ENCODE measurements at places on chromosomes 5 and 9. TPM values are rescaled to one million over a fixed set of nuclear protein-coding genes. Genes with fewer than 3 reads are reported as not detected.

DNA sequence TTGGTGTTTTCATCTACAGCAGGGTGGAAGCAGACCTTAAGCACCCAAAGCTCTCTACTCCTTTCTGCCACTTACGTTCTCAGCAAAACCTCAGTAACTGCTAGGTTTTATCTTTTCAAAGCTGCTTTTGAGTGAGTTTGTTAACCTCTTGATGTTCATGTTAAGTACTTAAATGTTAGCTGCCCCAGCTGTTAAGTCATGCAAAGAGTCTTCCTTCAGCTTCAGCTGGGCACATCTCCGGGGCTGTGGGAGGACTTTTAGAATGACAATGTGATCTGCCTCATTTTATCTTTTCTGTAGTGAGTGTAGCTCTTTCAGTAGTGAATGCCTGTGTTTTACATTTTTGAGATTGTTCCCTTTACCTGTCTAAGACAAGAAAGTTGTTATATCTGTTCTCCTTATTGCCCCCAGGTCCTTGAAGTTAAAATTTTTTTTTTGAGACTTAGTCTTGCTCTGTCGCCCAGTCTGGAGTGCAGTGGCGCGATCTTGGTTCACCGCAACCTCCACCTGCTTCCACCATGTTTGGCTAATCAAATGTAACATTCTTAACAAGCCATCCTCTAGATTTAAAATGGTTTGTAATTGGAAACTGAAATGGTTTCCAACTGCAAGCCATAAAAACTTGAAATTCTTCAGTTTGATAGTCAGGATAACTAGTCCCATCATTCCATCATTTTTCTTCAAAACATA is 19.6 kb downstream of the KDM4C start:
- DNase-seq, result no peak

- no peak for DNase-seq
Measured at GRCh38 chr9:124355941-124356744, 59.1 kb downstream of the PSMB7 start.

DNA sequence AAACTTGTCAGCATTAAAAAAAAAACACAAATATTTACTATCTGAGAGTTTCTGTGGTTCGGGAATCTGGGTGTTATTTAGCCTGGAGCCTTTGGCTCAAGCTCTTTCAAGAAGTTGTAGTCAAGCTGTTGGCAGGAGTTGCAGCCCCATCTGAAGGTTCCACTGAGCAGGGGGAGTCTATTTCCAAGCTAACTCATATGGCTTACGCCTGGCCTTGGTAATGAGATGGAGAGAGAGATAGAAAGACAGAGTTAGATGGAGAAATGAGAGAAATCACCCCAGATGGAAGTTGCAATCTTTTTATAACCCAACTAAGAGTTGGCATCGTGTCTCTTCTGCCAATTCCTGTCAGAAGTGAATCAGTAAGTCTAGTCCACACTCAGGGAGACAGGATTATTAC is 1075.2 kb upstream of the SEMA6A start:
- no peak for DNase-seq

The NEK6 gene
- total RNA-seq, result 77.8 TPM

The TEK gene
- total RNA-seq, result 10.8 TPM

The PFN3 gene
- total RNA-seq, result not detected

The MEF2C gene
- 6.8 TPM for total RNA-seq

DNA sequence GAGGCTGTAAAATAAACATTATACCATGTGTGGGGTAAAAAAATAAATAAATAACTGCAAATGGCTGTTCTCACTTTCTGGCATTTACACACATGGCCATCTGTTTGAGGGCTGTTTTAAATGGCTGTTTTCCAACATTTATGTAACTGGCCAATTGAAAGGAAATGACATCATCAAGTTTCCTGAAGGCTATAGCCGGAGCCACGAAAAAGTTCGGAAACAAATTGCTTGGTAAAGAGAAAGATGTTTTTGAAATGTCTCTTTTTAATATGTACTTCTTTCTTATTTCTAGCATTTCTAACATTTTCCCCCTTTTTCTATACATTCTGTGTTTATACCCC is 95.4 kb upstream of the DAB2 start:
- peak; percentile 95 for DNase-seq

GRCh38 chr5:149217803-149218155 is 53.9 kb upstream of the AFAP1L1 start:
- DNase-seq, result no peak

DNA sequence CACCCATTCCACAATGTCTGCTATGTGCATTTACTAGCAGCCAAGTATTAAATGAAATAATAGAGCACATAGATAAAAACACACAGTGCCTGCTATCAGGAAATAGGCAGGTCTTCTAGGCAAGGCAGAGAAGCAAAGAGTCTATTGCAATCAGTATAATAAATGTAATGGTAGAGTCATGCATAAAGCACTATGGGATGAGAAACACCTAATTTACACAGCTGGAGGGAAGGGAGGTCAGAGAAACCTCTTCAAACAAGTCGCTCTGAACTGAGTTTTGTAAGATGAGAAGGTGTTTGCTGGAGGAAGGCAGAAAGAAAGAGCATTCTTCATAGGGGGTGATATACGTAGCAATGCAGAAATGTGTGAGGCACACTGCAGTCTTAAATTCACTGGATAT is 341.0 kb upstream of the DMAC1 start:
- no peak for DNase-seq

The CACNA1B gene
- total RNA-seq, result not detected

DNA sequence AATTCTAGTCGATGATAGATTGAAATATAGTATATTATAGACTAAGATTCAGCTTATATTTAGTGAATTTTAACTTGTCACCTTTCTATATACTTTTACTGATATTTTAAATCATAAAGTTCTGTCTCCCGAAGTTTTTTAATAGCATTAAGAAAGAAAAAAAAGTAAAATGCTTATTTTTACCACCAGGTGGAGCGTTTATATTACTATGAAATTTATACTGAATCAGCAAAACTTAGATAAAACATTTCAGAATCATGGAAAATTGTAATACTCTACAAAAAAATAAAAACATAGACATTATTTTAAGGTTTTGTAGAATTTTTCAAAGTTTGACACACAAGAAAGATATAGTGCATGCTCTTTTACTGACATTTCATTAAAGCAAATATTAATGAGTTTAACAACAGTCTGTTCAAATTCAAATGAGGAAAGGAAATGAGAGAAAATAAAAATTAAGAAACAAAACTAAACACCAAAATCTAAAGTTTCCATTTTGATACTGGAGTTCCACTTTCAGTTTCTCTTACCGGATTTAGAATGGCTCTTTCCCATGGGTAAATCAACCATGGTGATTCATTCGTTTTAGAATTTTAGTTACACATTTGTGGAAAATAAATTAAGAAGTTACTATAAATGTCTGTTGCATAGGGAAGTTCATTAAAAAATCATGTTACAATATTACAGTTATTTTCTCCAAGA is 1035.3 kb downstream of the CDH12 start:
- DNase-seq, result peak; percentile 6

DNA sequence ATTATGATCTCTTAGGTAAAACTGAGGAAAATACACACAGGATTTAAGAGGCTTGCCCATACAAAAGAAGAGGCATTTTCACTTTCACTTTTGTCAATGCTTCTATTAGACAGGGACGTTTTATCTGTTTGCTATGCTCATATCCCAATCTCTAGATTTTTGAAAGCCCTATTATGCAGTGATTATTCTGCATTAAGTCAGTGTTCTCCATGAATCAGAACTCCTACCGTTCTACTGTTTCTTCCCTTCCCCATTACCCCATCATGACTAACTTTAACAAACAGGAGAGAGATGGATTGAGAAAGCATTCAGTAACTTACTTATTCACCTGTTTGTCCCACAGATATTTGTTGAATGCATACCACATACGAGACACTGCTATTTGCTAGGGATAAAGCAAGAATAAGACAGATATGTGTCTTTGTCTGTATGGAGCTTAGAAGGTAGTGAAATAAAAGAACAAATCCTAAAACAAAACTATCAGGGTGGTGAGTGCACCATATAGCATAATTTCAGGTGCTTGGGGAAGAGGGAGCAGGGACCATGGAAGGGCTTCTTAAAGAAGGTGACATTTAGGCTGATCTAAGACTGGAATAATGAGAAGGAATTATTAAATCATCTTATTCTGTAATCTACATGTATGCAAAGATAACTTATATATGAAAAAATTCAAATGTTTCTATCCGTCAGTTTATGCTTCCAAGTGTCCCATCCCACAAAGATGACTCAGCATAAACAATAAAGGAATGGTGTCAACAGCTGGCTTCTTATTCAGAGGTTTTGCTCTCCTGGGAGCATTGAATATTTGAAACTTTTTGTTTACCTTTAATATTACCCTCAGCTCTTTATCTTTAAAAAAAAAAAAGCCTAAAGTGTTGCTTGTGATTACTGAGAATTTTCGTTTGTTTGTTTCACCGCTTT is 328.1 kb downstream of the HINT1 start:
- DNase-seq, result no peak

The PHF2 gene
- total RNA-seq, result 5.9 TPM

DNA sequence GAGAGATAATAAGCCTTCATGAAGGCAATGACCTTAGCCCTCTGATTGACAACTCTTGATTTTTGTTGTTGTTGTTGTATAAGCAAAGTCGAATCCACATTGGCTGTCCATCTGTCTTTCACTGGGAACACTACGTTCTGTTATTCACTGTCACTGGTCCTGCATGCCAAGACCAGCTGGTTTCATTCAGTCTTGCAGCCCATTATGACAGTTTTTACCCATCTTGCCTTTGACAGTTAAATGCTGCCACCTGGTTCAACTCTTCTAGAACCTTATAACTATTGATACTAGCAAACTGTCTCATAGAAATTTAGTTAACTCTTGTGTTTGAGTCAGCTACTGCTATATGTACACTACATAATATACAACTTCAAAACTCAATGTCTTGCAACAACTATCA is 382.3 kb upstream of the CDH10 start:
- no peak for DNase-seq

GRCh38 chr9:117188394-117188793 is 226.5 kb downstream of the ASTN2 start:
- DNase-seq, result no peak

DNA sequence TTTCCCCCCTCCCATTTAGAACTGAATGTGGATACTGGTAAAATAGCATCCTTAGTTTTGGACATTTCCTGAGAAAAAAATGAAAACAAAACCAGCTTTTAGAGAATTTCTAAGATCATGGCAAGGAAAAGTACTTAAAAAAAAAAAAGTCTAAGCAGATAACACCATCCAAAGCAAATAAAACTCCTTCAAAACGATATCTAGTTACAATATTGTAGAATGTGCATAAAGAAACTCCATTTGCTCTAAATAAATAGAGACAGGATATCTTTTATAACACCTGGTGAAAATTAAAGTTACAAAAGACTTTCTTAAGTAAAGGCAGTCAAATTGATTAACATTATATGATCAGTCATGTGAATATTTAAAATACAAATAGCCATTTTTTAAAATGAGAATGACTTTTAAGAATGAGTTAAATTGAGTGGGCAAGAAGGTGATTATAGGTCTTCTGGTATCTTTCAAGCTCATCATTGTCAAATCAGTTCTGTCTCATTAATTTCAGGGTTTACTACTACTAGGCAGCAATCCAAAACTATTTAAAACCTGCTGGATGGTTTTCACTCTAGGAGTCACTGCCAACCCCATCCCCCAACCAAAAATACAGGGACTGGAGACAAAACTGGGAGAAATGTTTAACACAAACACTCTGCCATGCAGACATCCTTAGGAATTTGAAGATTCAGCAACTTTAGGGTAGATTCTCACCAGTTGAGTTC is 382.6 kb downstream of the ADGRV1 start:
- DNase-seq, result no peak

- DNase-seq, result no peak
Measured at GRCh38 chr5:80668016-80668969, 13.5 kb upstream of the DHFR start.

GRCh38 chr5:175410926-175411325 is 33.1 kb downstream of the DRD1 start:
- DNase-seq, result no peak

DNA sequence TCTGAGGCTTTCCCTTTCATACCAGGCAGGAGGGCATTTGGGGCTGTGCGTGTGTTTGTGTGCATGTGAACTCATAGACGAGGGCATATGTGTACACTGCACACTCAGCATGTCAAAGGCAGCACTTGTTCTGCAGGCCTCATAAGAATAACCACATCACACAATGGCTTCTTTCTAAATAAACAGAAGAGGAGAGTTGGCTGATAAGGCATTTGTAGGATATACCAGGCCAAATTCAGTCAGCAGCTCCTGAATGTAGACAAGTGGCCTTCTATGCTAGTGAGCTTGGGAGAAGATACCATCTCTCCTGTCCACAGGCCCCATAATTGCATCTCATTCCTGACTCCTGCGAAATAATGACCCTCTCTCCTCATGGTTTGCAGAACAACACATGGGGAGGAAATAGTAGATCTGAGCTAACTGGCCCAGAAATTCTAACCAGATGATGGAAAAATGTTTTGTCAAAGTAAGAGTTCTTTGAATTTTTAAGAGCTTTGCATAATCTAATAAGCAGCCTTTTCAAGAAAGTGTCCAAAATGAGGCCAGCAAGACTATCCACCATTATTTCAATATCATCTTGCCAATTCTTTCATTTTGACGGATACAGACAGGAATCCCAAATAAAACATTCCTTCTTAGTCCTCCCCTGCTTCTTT is 60.5 kb upstream of the GAS1 start:
- DNase-seq, result peak; percentile 25
